ENCODE measurements at places on chromosomes 5 and 9.

DNA sequence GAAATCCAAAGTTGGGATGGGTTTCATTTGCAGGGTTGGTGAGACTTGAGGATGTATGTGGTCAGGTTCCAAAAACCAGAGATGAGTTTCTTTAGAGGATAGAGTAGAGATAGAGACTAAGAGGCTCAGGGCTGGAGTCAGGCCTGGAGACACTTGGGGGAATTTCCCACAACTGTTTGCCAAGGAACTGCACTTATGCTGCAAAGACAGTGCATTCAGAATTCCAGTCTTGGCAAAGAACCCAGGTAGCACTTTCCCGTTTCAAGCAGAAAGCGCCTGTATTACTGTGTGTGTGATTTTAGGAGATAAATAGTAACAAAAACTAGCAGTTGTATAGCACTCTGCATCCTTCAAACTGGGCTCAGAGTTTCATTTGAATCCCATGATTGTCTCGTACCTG is 55.4 kb downstream of the SNCAIP start:
- DNase-seq = no peak

DNA sequence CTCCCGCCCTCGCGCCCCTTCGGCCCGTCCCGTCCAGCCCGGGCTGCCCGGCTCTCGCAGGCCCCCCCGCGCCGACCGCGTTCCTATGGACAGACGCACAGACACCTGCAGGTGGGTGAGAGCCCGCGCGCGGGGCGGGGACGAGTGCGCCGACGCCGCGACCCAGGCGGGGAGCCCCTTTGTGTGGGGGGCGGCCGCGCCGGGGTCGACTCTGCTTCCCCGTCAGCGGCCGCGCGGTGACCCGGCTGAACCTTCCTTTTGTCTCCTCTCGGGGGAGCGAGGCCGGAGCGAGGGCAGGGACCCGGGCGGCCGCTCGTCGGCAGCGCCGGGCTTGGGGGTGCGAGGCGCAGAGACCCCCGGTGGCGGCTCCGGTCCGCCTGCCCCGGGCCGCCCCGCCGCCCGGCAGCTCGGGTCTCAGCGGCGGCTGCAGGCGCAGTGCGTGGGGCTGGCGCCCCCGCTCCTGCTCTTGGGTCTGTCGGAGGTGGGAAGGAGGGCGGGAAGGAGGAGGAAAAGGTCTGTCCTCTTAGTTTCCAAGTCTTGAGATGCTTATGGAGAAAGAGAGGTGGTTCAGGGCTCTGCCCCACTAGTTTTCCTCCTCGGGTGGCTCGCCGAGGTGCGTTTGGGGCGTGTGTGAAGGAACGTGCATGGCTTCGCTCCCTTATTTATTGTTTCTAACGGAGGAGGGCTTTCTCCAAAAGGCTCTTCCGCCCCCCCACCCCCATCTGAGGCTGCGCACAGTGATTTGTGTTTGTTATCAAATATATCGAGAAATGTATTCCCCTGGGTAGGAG is 576 bp downstream of the KIAA1958 start:
- peak; percentile 14 for DNase-seq

DNA sequence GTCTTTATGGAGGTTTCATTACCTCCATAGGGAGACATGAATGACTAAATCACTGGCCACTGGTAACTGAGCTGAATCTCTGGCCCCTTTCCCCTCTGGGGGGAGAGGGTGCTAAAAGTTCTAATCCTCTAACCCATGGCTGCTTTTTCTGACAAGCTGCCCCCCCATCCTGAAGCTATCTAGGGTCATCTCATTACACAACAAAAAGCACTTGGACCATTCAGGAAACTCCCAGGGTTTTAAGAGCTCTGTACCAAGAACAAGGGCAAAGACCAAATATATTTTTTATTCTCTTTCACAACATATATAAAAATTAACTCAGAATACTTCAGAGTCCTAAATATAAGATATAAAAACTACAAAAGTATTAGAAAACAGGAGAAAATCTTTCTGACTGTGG is 14.3 kb downstream of the AUH start:
- no peak for DNase-seq

DNA sequence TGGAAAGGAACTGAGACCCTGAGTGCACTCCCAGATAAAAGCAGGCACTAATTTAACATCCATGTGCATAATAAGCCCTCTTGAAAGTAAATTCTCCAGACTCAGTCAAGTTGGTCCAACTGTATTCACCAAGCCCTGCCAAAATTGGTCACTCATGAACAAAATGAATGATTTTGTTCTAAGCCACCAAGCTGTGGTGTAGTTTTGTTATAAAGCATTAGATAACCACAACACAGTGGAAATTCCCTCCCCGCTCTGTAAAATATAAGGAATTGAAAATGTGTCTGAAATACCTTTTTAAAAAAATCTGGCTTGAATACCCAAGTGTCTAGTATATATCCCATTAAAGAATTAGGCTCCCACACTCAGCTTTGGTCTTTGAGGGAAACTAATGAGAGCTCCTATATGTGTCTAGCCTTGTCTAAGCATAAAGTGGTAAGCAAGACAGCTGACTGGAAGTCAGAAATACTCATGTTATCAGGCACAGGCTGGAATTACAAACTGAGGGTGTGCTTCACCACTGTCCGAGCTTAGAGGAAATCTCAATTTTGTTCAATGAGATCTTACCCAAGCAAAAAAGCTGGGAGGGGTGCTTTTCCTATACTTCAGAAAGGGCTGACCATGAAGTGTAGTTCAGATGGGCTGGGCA is 33.2 kb downstream of the IDNK start:
- no peak for DNase-seq

- DNase-seq = no peak
Observed at GRCh38 chr9:108779551-108780325, 76.0 kb downstream of the ACTL7B start.

DNA sequence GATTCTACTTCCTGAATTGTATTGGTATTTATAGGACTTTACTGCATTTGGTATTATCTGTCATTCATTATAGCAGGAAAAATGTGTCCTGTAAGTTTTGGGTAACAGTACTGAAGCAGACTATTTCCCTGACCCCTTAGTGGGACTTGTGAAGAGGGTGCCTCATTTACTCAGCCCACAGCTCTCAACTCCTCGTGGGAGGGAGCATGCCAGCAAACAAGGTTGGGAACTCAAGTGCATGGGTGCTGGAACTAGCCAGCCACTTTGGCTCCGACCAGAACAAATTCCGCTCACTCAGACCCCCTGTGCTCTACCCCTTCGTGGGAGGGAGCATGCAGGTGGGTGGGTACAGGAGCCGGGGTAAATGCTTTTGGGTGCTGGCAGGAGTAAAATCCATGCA is 1773.5 kb upstream of the WWC1 start:
- DNase-seq = no peak

- DNase-seq = no peak
Observed at GRCh38 chr9:83987402-83987791, 6.8 kb downstream of the RMI1 start.

DNA sequence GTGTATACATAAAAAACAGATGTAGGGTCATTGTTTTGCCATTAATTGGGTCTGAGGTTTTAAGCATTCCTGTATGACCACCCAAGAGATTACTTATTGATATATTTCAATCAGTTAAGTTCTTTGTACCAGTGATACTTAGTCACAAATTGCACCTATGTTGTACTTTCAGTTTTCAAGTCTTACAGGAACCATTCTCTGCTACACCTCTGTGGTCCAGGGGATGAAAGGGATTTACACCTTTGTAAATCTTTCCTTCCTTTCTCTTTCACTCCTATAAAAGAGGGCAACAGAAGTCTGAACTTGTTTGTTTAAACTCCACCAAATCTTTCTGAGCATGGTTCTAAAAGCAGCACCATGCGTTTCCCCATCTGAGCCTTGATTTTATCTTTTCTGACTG is 86.1 kb downstream of the DEPDC1B start:
- DNase-seq = no peak

- DNase-seq = no peak
Observed at GRCh38 chr9:2271426-2271825, 256.3 kb downstream of the SMARCA2 start.

- DNase-seq = no peak
Observed at GRCh38 chr5:170206958-170207357, 25.8 kb upstream of the C5orf58 start.

DNA sequence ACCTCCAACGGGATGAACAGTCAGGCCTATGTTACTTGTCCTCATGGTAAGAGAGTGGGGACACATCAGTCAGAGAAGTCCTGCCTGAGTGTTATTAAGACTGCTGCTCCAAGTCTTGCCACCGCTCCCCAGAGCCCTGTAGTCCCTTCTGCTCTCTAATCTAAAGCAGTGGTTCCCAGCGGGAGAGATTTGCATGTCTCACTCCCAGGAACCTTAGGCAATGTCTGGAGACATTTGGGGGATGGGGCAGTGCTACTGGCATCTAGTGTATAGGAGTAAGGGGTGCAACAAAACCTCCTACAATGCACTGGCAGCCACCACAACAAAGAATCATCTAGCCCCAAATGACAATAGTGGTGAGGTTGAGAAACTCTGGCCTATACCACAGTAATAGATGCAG is 2.6 kb upstream of the SVEP1 start:
- no peak for DNase-seq

- DNase-seq = no peak
Observed at GRCh38 chr9:12170456-12170855, 522.7 kb upstream of the TYRP1 start.

DNA sequence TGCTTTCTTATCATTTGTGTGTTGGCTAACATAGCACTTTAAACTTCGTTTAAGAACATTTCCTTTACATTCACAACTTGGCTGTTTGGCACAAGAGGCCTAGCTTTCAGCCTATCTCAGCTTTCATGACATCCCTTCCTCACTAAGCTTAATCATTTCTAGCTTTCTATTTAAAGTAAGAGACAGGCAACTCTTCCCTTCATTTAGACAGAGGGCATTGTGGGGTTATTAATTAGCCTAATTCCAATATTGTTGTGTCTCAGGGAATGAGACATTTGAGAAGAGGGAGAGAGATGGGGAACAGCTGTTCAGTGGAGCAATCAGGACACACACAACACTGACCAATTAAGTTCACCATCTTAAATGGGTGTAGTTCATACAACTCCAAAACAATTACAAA is 51.0 kb upstream of the OR2K2 start:
- no peak for DNase-seq

DNA sequence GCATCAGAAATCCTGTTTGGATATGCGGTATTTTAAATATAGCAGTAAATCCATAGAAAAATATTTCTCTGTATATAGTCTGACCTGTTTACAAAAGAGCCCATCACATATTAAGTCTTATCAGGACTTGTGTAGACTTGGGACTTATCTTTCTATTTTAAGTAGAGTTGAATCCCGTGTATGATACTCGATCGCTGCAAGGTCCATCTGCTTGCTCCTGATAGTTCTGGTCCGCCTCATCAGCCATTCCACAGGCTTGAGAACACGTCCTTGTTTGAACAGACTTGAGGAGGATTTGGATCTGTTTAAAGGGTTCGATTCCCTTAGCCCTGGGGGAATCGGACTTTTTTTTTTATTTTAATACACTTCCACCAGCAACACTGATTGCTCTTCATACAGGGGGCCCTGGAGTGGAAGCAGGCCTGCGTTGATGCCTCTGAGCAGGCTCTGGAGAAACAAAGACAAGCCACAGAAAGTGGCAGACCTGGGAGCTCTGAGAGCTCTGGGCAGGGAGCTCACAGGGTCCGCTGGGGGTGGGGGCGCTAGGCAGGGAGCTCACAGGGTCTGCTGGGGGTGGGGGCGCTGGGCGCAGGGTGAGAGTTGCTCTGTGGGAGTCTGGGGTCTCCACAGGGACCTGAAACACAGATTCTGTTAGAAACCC is 112.2 kb downstream of the MVB12B start:
- no peak for DNase-seq

- DNase-seq = no peak
Observed at GRCh38 chr5:81790336-81790735, 39.4 kb upstream of the SSBP2 start.

GRCh38 chr5:159442206-159442850 is 112.0 kb upstream of the IL12B start:
- DNase-seq = no peak

DNA sequence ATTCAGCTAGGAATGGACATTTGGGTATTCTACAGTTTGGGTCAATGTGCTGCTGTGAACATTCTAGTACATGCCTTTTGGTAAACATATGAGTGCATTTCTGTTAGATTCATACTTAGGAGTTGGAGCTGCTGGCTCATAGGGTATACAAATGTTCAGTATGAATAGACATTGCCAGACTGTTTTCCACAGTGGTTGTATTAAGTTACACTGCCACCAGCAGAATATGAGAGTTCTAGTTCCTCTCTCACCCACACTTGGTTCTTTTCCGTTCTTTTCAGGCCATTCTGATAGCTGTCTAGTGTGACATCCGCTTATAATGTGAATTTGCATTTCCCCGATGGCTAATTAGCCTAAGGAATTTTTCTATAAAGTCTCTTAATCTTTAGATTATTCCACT is 25.0 kb downstream of the STOM start:
- DNase-seq = no peak

GRCh38 chr9:26462751-26463150 is 429.9 kb downstream of the CAAP1 start:
- no peak for DNase-seq

- DNase-seq = no peak
Observed at GRCh38 chr5:124206540-124206939, 539.9 kb downstream of the ZNF608 start.

- DNase-seq = no peak
Observed at GRCh38 chr5:38347040-38347763, 88.8 kb downstream of the EGFLAM start.

DNA sequence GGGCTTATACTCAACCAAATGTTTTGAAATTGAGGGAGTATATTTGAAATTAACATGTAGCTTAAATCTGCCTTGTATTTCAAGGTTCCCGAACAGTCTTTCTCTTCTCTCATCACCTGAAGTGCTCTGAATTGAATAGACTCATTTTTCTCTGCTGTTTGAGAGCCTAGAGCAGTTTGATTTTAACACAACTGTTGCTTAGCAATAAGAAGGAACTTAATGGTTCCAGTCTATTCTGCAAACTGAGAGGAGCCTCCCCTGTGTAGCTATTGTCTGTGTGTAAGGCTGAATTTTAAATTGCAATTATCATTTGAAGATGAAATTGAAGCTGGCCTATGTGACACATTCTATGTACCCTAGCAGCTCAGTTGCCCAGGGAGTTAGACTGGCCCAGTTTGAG is 87.1 kb upstream of the CKMT2 start:
- no peak for DNase-seq

DNA sequence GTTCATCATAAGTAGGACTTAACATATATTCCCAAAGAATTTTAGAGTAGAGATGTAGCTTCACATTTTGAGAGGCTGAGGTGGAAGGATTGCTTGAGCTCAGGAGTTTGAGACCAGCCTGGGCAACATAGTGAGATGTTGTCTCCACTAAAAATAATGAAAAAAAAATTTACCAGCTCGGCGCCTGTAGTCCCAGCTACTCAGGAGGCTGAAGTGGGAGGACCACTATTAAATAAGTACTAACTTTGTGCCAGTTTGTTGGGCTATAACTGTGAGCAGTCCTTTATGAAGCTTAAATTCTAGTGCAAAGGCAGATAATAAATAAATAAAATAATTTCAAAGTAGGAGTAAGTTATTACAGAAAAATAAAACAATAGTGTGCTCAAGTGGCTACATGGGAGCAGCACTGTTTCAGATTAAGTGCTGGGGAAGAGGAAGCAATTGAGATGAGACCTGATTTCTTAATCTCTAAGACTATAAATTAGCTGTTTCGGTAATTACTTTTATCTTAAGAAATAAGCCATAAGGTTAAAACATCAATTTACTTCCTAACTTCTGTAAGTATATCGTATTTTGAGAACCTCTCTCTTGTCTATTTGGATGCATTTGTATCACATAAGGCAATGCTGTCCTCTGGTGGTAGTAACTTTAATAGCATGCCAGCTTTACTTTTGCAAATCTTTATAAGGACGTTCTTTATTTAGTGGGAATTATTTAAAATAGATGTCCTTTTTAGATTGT is 98.9 kb downstream of the CSNK1G3 start:
- no peak for DNase-seq

Measured in stimulated activated CD4-positive, alpha-beta T cell treated with anti-CD3 and anti-CD28 coated beads, Interleukin-1b, Interleukin-23, amount 100 ng/mL, for 1 hour (primary cell).